ENCODE measurements at places on chromosomes 1 and 21.

DNA sequence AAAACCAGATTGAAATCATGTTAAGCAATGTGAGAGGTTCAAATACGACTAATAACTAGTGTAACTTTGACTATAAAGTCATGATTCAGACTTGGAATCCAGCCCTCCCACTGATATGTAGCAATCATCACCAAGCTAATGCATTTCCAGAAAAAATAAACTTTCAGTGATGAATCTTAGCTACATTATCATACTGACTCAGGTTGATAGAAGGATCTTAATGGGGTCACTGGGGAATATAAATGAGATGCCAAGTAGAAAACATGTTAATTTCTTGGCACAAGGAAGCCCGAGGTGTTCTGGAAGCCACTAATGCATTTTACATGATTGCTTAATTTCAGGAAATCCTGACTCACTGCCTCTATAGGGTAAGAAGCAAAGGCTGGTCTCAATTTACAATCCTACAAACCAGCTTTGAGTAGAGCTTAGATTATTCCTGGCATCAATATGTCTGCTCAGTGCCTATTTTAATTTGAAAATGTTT, 67.7 kb downstream of the SELENOF start:
- DNase-seq: no peak

GRCh38 chr21:45990741-45991605, 9.4 kb downstream of the COL6A1 start:
- no peak for DNase-seq

DNA sequence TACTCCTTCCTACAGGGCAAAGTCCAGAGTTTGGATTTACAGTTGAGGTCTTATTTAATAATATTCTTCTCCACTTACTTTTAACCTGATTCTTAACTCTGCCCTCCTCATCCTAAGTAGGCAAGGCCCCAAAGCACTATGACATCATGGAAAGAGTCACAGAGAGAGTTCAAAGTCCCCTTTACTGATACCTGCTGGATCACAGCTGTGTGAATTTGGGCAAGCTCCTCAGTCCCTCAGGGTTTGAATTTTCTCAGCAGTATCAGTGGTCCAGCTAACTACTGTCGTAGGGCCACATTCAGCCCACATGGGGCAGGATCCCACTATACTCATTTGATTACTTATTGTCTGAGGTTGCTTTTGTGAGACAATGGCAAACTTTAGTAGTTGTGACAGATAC, 16.0 kb downstream of the TYW3 start:
- DNase-seq: no peak

GRCh38 chr1:231163830-231164427, 2.1 kb downstream of the TRIM67 start:
- no peak for DNase-seq

DNA sequence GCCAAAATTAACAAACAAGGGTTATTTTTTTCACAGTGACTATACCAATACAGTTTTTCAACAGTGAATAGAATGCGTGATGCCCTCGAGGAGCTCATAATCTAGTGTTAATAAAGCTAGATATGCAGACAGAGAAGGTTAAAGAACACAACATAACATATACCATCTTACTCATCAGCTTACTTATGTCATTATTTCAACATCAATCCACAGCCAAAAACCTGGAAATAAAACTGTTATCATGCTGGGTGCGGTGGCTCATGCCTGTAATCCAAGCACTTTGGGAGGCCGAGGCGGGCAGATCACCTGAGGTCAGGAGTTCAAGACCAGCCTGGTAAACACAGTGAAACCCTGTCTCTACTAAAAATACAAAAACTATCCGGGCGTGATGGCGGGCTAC, 6.1 kb downstream of the STX6 start:
- DNase-seq: no peak

DNA sequence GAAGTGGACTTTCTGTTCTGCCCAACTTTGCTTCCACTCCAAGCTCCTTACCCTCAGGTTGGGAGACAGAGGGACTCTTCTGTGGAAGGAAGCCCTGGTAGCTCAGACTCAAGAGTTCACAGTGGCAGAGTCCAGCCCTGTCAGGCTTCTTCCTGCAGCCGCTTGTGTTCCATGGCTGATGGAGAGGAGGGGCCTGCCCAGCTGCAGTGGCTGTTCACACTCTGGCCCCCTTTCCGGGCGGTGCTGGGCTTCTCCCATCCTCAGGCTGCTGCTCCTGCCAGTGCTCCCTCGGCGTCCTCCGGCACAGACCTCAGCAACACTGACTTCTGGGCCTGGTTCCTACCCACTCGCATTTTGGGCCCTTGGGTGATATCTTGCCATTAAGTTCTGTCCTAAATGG, 4.0 kb downstream of the KRTAP10-1 start:
- no peak for DNase-seq

GRCh38 chr1:25484533-25484932, 53.8 kb downstream of the MACO1 start:
- DNase-seq: no peak

- no peak for DNase-seq
Measured at GRCh38 chr1:205532996-205533735, 28.7 kb downstream of the CDK18 start.

DNA sequence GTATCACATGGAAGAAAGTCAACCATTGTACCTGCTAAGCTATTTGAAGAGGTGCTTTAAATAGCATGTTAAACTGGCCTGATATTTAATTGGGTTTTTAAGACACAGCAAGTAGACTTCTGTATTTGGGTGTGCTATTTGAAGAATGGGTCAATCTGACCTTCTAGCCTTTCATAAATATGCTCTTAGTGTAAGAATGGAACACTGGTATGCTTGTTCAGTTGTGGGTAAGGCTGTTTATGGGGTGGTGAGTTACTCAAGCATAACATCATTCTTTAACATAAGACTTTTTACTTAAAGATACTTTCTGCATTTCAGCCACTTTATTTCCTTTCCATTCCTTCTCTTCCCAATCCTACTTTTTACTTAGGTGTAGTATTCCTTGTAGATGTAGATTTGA, 21.4 kb downstream of the AHCYL1 start:
- DNase-seq: no peak

DNA sequence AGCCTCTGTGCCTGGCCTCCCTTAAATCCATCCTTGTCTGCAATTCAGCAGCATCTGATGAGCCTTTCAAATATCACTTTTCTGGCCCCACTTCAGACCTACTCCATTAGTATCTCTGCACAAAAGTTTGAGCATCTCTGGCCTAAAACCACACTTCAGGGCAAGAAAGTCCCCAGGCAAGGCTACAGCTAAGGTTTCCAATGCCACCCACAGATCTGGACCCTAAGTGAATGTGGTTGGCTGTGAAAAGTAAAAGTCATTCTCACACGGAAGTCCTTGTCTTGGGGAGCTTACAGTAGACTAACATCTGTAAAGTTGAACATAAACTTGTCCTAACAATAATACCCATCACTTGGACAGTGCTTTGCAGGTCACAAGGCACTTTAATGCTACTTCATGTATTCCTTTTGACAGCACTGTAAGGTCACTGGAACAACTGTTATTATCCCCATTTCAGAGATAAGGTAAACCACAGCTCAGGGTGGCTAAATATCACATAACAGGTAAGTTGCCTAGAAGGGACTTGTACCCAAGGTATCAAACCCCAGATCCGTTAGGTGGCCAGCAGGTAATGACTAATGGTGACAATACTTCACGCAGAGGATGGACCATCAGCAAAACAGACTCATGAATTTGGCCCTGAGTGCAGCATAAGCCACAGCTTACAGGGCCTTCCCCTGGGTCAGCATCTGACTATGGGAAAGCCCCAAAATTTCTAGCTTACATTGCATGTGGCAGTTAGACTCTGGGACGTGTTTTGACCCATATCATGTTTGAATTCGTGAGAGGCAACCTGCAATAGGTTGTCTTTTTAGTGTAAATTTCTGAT, 356.0 kb downstream of the HHAT start:
- DNase-seq: no peak

- no peak for DNase-seq
Measured at GRCh38 chr1:19312782-19313635, 883 bp downstream of the SLC66A1 start.

DNA sequence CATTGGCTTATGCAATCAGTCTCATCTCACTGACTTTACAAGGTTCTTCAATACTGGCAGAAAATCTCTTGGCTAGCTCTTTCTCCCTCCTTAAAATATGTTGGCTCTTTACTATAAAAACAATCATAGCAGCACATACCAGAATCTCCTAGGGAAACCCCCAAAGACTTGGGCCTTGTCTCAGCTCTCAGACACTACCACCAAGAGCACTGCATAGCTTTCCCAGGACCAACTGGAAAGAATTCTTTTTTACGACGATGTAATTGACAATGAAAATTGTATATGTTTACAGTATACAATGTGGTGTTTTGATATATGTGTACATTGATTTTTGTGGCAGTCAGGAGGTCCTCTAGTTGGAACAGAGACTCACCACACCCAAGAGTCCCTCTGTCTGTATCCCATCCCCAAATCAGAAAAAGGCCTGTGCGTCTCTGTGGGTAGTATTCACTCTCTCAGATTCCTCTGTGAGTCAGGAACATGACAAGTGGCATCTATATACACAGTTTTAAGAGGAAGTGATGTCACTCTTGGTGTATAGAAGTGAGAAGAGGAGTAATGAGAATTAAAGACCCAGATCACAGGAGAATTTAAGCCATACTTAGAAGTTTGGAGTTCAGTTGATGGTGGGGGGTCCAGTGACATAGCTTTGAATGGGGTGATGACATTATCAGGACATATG, 21.1 kb downstream of the SMAP2 start:
- no peak for DNase-seq

GRCh38 chr1:46784666-46785065, 14.2 kb upstream of the CYP4B1 start:
- no peak for DNase-seq

GRCh38 chr1:24644100-24644384, 940 bp downstream of the SRRM1 start:
- no peak for DNase-seq

DNA sequence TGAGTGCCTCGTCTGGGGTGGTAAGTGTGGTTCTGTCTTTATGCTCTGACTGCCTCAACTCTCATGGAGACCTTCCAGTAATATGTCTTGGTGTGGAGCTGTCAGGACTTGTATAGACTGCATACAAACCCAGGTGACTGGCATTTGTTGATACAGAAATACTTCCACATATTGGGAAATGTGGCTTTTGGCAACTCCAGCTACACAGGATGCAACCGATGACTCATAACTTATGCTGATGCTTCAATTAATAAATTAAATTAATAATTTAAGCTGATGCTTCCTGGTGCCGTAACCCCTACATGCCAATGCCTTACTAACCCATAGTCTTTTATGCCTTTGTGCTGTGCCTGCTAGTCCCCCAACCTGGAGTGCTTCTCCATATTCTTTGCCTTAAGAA, 72.3 kb upstream of the ARTN start:
- DNase-seq: no peak

DNA sequence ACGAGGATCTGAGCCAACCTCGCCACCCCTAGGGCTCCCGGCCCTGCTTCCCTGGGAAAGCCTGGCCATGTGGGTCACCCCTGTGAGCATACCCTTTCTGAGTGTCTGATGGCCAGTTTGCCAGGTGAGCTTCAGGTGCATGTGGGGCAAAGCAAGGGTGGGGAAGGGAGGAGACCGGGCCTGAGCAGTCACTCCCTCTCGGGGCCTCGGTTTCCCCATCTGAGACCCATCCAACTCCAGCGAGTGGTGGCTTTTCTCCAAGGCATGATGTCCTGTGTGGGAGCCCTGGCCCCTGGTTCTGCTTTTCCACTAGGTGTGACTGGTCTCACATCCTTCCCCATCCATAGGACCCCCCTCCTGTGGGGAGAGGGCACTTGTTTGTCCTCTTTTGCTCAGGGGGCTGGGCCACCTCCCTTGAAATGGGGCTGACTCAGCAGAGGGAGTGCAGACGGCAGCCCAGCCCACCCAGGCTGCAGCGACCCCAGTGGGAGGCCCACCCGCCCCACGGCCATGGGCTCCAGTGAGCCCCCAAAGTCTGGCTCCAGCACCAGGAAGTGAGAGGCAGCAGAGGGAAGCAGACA, 1.7 kb upstream of the WNT9A start:
- no peak for DNase-seq

- no peak for DNase-seq
Measured at GRCh38 chr1:192545896-192546521, 29.6 kb upstream of the RGS1 start.

- no peak for DNase-seq
Measured at GRCh38 chr21:15273244-15273643, 208.4 kb upstream of the NRIP1 start.

DNA sequence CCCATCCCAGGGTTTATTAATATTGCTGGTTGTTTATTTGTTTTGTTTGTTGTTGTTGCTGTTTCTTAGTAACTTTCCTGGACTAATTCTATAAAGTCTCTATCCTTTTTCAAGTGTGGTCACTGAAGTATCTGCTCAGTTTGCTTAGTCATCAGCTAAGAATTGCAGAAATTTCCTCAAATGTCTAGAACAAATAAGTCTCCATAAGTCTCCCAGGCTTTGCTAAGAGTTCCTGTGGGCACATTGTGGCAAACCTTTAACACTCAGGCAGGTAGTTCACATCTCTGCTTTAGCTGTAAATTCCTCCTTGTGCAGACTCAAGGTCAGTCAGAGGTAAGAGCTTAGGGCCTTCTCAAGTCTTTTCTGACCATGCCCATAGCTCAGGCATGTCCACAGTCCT, 38.9 kb upstream of the C1orf185 start:
- no peak for DNase-seq

DNA sequence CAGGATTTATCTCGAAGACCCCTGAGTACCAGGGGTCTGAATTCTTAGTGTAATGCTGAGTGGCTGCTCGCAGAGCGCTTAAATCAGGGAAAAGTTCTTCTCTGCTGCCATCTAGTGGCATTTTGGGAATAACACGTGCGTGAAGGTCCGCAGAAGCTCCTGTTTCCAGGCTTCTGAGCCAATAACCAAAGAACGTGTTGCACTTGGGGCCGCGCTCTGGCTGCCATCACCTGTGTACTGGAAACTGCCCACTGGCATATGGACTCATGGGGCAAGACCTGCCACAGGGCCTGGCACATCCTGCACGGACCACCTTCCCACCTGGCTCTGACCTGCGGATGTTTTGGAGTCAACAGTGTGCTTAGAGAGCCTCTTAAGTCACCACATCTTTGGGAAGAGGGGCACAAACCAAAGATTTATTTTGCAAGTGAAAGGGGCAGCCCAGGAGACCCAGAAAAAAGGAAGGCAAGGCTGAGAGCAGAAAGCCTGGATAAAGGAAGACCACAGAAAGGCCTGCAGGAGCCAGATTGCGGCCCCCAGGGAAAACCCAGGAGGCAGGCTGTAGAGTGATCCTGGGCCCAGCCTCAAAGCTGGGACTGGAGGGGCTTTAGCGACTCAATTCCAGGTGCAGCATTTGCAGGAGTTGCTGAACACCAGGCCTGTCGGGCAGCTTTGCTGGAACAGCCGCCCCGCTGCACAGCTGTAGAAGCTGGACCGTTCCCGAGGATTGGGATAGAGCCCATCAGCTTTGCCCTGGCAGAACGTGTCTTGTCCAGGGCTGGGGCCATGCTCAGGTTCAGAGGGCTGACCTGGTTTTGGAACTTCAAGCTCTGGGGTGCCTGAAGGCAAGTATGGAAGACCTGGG, 13.0 kb downstream of the CHIT1 start:
- peak; percentile 96 for DNase-seq

DNA sequence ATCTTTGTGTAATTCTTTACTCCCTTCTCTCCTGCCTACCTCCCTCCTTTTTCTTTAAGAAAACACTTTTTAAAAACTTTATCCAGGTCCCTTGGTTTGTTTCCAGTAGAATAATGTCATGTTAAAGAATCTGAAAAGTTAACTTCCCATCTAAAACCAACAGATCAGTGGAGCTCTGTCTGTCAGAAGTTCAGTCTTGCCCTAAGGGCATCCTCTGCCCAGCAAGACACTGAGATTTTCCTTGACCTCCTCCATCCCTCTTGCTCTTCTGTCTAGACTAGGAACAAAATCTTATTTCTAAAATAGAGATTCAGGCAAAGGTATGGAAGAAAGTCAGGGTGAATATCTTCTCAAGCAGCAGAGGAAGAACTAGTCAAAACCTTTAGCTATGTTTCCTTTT, 5.7 kb upstream of the GNL2 start:
- no peak for DNase-seq
